ENCODE measurements at places on chromosomes 3 and 15.
A peak's percentile ranks its signal among the peaks of the same experiment; 100 is the strongest.

GRCh38 chr3:188150982-188151381 lies 3.0 kb upstream of the LPP start:
- DNase-seq, result no peak

GRCh38 chr3:187292631-187293515 lies 1.3 kb upstream of the MASP1 start:
- DNase-seq, result no peak

GRCh38 chr15:70013656-70014313 lies 83.9 kb downstream of the TLE3 start:
- no peak for DNase-seq

- DNase-seq, result no peak
These were observed 39.4 kb downstream of the CLDN18 start for GRCh38 chr3:138049157-138049919.

- no peak for DNase-seq
These were observed 48.1 kb upstream of the RFX7 start for GRCh38 chr15:56291741-56292140.

DNA sequence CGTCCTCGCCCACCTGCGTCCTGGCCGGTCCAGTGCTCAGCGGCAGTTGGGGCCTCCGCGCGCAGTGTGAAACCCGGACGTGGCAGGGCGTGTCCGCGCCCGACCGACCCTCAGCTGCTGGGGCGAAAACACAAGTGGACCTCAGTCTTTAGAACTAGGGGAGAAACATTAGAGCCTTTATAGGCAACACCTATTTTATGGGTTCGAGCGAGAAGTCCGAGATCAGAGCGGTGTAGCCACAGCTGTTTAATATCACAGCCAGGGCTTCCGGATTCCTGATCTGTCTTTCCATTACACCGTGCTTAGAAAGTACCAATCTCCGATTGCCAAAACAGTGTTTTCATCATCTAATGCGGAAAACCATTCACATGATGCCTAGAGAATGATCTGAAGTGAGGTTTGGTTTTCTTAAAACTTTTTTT lies 506 bp downstream of the RAD51 start:
- DNase-seq, result no peak

- no peak for DNase-seq
These were observed 605.1 kb downstream of the ROBO1 start for GRCh38 chr3:79162653-79163052.

DNA sequence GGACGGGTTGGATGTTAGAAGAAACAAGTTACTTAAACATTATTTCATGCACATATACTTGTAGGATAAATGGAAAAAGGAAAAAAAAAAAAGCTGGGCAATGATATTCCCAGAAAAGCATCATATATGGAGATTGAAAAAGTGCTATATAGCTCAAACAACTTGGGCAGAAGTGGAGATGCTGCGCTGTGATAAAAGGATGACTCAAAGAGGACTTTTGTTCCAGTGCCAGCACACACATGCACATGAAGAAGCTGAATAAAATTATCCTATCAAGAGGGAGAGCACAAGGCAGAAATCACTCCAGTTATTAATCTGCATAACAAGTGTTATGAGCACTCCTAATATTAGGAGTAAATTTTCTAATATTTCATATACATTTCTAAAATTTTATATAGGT lies 30.9 kb downstream of the FRMD4B start:
- DNase-seq, result no peak

- peak; percentile 67 for DNase-seq
These were observed 170.0 kb upstream of the NDN start for GRCh38 chr15:23857028-23857641.

GRCh38 chr15:25971053-25971452 lies 107.9 kb upstream of the ATP10A start:
- DNase-seq, result no peak

GRCh38 chr3:126704494-126705214 lies 614 bp downstream of the CHCHD6 start:
- DNase-seq, result peak; percentile 33

DNA sequence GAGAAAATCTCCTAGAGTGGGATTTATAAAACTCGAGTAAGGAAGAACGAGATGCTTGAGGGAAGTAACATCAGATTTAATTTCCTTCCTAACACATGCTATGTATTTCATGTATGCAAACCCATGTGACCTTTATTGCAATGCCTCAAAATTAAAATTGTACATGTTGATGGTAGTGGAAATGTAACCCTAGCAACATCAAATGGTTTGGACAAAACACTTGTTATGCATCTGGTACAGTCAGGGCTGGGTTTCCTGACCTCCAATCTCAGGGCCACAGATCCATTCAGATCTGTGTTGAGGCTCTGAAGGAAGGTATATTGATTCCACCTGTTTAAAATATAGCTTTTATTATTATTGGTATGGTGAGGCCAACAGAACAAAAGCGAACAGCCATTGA lies 246.0 kb downstream of the WNT5A start:
- no peak for DNase-seq

- DNase-seq, result no peak
These were observed 96.4 kb upstream of the IL12A start for GRCh38 chr3:159892171-159892795.

- no peak for DNase-seq
These were observed 80.2 kb downstream of the LPP start for GRCh38 chr3:188234132-188234531.

DNA sequence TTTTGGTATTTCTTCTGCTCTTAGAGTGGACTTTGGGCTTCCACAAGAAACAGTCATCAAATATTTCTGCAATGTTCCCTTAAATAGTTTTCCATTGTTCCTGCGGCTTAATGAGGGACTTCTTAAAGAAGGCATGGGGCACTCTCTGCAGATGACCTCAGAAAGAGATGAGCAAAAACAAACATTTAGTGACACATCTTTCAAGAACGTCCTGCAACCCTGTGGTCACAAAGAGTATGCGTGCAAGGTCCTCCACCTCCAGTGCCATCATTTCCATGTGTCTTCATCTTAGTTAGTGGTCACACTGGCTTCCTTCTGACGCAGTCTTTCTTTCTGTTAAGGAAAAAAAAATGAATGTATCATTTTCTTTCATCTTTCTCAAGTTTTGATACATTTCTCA lies 56.2 kb downstream of the GREM1 start:
- no peak for DNase-seq

- no peak for DNase-seq
These were observed 103.3 kb downstream of the TPRA1 start for GRCh38 chr3:127487196-127487595.

DNA sequence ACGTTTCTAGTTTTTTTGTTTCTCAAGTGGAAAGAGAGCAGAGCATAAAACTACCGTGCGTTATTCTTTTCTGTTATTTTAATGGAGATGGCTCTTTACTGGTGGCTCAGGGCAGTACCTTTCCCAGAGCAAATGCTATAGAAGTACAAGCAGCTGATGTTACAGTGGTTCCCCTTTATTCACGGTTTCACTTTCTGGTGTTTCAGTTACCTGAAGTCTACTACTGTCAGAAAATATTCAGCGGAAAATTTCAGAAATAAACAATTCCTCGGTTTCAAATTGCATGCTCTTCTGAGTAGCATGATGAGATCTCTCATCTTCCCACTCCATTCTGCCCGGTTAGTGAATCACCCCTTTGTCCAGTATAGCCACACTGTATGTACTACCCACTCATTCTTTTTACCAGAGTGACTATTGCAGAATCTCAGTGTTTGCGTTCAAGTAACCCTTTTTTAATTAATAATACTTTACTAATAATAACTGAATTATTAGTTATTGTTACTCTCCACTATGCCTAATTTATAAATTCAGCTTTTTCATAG lies 597.5 kb upstream of the ROBO2 start:
- no peak for DNase-seq

DNA sequence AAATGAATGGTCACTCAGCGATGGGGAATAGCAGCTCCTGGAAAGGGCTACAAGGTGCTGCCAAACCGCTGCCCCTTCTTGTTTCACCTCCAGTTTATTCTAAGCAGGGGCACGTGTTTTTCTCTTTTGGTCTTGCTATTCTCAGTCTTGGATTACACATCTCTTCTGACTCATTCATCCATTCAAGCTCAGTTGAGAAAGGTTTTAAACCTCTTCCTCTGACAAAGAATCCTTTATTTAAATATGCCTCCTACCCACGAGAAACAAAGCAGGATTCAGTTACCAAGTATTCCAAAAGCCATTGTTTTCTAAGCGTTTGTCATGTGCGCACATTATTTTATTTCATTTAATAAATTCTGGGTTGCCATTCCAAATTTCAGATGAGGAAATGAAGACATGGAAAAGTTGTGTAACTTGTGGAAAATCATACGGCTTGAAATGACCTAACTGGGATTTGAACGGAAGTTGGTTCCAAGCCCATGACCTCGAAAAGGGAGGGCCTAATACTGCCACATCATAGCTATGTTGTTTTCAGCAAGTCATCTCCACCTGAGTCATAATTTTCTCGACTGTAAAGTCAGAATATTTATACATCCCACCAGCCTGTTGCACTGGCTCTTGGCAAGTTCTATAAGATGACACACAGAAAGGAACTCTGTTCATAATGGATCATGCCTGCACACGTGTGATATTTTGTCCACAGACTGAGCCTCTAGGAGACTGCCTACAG lies 292.0 kb upstream of the SLCO3A1 start:
- no peak for DNase-seq

GRCh38 chr3:132456136-132456535 lies 38.8 kb downstream of the DNAJC13 start:
- no peak for DNase-seq

GRCh38 chr3:32551087-32551486 lies 19.6 kb downstream of the DYNC1LI1 start:
- no peak for DNase-seq

- no peak for DNase-seq
These were observed 2.1 kb upstream of the CCDC33 start for GRCh38 chr15:74233851-74234597.

DNA sequence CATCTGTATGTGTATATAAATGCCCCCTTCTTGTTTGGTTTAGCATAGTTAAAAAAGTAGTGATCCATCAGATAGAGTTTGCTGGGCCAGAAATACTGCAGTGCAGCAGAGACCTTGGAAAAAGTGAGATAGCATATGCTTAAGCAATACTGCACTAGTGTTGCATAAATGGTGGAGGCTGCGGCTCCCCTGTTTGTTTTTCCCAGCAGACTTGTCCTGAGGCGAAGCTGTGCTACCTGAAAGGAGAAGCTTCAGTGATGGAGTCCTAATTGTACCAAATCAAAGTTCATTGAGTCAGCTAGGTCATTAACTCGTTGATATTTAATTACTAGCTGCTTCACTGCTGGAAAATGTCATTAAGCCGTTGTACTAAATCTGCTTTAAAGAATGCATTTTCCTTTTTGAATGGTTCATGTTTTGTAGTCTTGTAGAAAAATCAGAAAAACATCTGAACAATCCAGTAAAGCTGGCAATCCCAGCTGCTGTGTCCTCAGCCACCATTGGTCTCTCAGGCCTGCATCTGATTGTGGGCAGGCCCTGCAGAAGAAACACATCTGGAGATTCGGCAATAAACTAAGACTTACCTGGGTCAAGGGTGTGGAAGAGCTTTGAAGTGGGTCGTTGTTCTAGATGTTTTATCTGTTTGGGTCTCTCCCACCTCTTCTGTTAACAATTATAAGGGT lies 169.6 kb downstream of the B3GALNT1 start:
- no peak for DNase-seq

DNA sequence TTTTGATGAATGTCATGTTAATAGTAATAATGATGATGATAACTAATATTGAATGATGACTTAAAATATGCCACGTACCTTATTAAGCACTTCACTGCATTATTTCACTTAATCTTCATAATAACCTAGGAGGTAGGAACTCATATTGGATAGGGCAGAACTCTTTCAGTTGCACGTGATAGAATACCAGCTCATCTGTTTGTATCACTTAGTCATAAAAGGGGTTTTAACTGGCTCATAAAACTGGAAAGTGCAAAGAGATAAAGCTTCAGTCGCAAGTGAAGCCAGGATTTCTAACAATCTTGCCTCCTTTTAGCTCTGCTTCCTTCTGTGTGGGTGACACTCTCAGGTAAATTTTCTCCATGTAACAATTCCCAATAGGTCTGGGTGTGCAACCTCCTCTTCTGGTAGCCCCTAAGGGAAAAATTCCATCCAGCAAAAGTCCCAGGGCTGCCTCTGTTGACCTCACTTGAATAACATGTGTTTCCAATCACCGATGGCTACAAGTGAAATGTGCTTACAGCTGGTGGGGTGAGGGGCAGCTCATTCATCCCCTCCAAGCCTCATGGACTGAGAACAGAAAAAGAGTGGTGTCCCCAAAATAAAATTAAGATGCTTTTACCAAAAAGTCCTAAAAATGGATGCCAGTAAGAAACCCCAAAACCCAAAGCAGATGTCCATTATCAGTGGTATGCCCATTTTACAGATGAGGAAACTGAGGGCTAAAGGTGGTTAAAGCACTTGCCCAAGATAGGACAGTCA lies 9.3 kb downstream of the GXYLT2 start:
- no peak for DNase-seq

- no peak for DNase-seq
These were observed 109.5 kb upstream of the ABHD17C start for GRCh38 chr15:80585544-80586018.

DNA sequence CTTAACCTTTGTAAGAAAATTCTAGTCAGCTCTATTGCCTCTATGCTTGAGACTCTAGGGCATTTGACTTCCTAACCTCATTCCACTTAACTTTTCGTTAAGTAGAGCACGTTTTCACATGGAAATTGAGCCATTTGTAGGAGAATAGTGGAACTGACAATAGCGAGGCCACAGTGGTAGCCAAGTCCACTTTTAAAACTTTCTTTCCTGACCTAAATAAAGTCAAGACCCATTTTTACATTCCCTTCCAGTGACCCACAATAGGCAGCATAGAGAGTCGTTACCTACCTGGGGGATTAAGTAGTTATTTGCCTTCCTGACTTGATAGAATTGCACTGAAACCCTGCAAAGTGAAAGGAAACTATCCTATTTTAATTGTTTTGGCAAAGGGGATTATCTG lies 386.0 kb upstream of the NECTIN3 start:
- no peak for DNase-seq

DNA sequence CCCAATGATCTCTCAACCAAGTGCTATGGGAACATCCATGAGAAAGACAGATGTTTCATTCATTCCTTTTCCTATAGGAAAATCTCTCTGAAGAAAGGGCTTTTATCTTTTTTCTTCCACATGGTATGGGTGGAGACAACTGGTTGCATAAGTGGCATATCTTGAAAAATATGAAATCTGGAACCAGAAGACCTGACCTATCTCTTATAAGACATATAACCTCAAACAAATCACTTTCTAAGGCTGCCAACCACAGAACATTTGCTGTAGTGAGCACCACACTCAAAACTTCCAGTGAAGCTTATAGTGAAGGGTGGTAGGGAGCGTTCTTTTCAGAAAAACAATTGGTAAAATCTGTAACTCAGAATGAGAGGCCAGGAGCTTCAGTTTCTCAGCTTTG lies 58.5 kb downstream of the SHQ1 start:
- DNase-seq, result no peak
